Right lobe of liver (tissue), 6 donors: ENCODE measurements at places on chromosomes 16 and 17. TPM values are rescaled to one million over a fixed set of nuclear protein-coding genes. Genes with fewer than 3 reads are reported as not detected.

Gene ZNF19
- 2.6 TPM for total RNA-seq

DNA sequence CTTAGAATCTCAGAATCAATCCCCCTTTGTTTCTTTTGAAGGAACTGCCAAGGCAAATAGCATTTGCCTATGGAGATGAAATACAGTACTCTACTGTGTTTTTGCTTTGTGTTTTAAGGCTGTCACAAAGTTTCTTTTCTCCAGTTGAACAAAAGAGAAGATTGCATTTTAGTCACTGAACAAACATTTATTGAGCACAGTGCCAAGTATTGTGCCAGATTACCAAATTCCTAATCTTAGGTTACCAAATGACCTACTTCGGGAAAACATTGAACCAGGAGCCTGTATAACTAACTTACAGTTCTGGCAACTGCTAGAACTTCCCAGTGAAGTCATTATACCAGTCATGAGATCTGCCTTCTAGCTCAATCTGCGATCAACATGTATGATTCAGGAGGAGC, 3.0 kb upstream of the UBB start:
- peaks cover 8% of the 10 kb centered on the region for H3K36me3 ChIP-seq
- no peaks in the 10 kb centered on the region for H3K4me1 ChIP-seq
- no peak for DNase-seq
- H3K27ac ChIP-seq: peak overlapping the region; percentile 78
- H3K4me3 ChIP-seq: no peak overlapping the region

- peaks cover 2% of the 10 kb centered on the region for H3K36me3 ChIP-seq
- DNase-seq: no peak
Measured at GRCh38 chr17:68972119-68972704, 17.0 kb upstream of the ABCA8 start.

DNA sequence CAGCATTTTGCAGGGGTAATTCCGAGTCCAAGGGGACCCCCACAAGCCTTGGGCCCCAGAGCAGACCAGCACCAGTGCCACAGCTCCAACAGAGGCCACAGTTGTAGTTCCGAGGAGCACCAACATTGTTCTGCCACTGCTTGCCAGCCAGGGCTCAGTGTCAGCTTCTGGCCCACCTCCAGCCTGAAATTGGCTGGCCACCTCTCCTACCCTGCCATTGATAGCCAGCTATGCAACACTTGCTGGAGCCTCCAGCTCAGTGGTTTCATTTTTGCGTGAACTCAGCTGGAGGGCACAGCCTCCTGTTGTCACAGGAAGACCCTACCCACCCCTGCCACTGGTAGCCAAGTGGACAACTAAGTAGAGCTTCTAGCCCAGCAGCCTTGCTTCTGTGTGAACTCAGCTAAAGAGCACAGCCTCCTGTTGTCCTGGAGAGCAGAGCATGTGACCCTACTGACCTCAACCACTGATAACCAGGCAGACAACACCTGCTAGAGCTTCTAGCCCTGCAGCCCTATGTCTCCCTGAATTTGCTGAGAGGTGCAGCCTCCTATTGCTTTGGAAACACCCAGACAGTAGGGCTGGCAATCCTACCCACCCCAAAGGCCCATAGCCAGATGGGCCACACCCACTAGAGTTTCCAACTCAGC, 24.9 kb downstream of the HYDIN start:
- H3K4me1 ChIP-seq: no peaks in the 10 kb centered on the region
- no peak overlapping the region for H3K4me3 ChIP-seq
- H3K27ac ChIP-seq: no peak overlapping the region

Gene CCL5
- total RNA-seq: 3.4 TPM

Gene KRTAP1-5
- total RNA-seq: not detected

GRCh38 chr16:88792668-88793250, 7.7 kb upstream of the PIEZO1 start:
- no peaks in the 10 kb centered on the region for H3K27me3 ChIP-seq
- H3K4me3 ChIP-seq: no peak overlapping the region
- H3K27ac ChIP-seq: no peak overlapping the region
- peak; percentile 56 for DNase-seq

Gene SEZ6
- not detected for total RNA-seq

GRCh38 chr17:67544364-67544955, 167.4 kb downstream of the PITPNC1 start:
- no peaks in the 10 kb centered on the region for H3K27me3 ChIP-seq
- H3K27ac ChIP-seq: no peak overlapping the region
- peaks cover 4% of the 10 kb centered on the region for H3K4me1 ChIP-seq
- H3K36me3 ChIP-seq: no peaks in the 10 kb centered on the region
- no peak overlapping the region for H3K4me3 ChIP-seq
- DNase-seq: no peak

Gene TMEM204
- 4.7 TPM for total RNA-seq

Gene AIPL1
- total RNA-seq: not detected

- H3K27me3 ChIP-seq: no peaks in the 10 kb centered on the region
- H3K4me1 ChIP-seq: no peaks in the 10 kb centered on the region
- H3K4me3 ChIP-seq: peak overlapping the region; percentile 100
Measured at GRCh38 chr17:4364622-4365041, 1.8 kb downstream of the UBE2G1 start.

DNA sequence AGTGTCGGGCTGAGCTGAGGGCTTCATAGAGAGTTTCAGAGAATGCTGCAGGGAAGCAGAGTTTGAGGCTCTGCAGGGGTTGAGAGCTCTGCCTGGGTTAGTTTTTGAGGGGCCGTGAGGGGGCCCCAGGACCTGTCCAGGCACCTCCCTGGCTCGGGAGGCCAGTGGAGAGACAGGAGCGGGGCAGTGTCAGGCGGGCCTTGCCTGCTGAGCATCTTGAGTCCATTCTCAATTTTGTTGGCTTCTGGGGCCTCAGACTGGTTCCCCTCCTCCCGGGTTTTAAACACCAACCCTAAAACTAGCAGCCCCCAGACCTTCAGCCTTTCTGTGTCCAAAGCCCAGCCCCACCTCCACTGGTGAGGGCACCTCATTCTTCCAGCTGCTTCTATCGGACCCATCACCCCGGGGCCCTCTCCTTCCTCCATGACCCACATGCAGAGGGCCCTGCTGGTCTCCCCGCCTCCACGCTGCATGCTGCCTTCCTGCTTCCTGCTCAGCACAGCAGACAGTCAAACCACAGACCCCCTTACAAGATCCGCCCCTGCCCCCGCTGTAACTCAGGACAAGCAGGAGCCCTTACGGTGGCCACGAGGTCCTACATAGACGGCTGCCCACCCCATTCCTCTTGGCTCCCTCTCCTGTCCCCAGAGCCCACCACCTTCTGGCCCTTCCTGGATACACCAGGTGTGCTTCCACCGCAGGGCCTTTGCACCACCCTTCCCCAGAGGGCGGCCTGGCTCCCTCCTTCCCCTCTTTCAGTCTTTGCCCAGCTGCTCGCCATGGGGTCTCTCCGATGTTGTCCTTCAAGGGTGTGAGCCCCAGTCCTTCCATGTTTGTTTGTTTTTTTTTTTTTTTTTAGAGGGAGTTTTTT, 3.8 kb downstream of the RNF213 start:
- H3K27ac ChIP-seq: peak overlapping the region; percentile 99
- H3K27me3 ChIP-seq: no peaks in the 10 kb centered on the region
- H3K36me3 ChIP-seq: peaks cover 12% of the 10 kb centered on the region

GRCh38 chr16:3182608-3183444, 5.2 kb upstream of the OR1F1 start:
- no peaks in the 10 kb centered on the region for H3K4me1 ChIP-seq
- DNase-seq: peak; percentile 51
- no peak overlapping the region for H3K4me3 ChIP-seq

GRCh38 chr16:7317982-7318381, 14.7 kb upstream of the RBFOX1 start:
- H3K27me3 ChIP-seq: no peaks in the 10 kb centered on the region
- H3K4me1 ChIP-seq: no peaks in the 10 kb centered on the region
- no peak overlapping the region for H3K4me3 ChIP-seq
- H3K27ac ChIP-seq: no peak overlapping the region
- DNase-seq: no peak

- H3K4me1 ChIP-seq: no peaks in the 10 kb centered on the region
- no peak for DNase-seq
- no peak overlapping the region for H3K27ac ChIP-seq
- H3K36me3 ChIP-seq: no peaks in the 10 kb centered on the region
Measured at GRCh38 chr16:7209598-7209997, 123.0 kb upstream of the RBFOX1 start.

DNA sequence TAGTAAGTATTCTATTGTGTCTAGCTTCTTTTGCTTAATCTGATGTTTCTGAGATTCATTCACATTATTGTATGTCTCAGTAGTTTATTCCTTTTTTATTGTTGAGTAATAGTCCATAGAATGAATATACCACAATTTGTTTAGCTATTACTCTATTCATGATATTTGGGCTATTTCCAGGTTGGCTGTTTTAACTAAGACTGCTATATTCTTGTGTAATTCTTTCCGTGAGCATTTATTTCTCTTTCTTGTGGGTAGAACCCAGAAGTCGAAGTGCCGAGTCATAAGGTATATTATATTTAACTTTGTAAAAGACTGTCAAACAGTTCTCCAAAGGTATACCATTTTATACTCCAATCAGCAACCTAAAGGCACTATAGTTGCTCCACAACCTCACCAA, 160.8 kb downstream of the ANKFN1 start:
- no peaks in the 10 kb centered on the region for H3K27me3 ChIP-seq
- no peaks in the 10 kb centered on the region for H3K4me1 ChIP-seq
- no peak overlapping the region for H3K4me3 ChIP-seq

GRCh38 chr16:35585411-35585810, 2126.0 kb downstream of the TP53TG3F start:
- no peaks in the 10 kb centered on the region for H3K27me3 ChIP-seq
- H3K36me3 ChIP-seq: no peaks in the 10 kb centered on the region
- no peaks in the 10 kb centered on the region for H3K4me1 ChIP-seq

GRCh38 chr17:46043606-46044005, 44.6 kb downstream of the STH start:
- H3K27ac ChIP-seq: no peak overlapping the region
- peaks cover 40% of the 10 kb centered on the region for H3K36me3 ChIP-seq
- no peak overlapping the region for H3K4me3 ChIP-seq
- peaks cover 31% of the 10 kb centered on the region for H3K4me1 ChIP-seq
- H3K27me3 ChIP-seq: no peaks in the 10 kb centered on the region

DNA sequence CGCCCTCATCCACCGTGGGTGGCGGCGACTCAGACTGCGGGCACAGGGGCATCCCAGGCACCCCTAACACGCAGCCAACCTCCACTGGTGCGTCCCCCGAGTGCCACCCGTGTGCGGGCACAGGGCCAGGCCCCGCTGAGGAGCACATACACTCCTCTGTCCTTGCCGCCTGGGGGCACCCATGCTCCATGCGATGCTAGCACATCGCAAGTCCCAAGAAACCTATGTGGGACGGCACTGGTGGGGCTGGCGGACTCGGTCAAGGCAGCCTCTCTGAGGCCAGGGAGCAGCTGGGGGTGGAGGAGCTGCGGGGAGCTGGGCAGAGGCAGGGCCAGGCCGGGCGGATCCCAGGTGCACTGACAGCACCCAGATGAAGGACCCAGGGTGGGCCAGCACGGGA, 4.0 kb downstream of the ZNF598 start:
- no peak overlapping the region for H3K4me3 ChIP-seq
- H3K36me3 ChIP-seq: peaks cover 29% of the 10 kb centered on the region
- H3K27ac ChIP-seq: no peak overlapping the region
- H3K4me1 ChIP-seq: peaks cover 26% of the 10 kb centered on the region
- no peak for DNase-seq
- H3K27me3 ChIP-seq: no peaks in the 10 kb centered on the region

Gene TERB1
- not detected for total RNA-seq

Gene LITAFD
- not detected for total RNA-seq

Gene RHBDL1
- total RNA-seq: 0.56 TPM

Gene SOST
- total RNA-seq: not detected

- no peak overlapping the region for H3K27ac ChIP-seq
- no peaks in the 10 kb centered on the region for H3K36me3 ChIP-seq
- no peaks in the 10 kb centered on the region for H3K4me1 ChIP-seq
- DNase-seq: no peak
- H3K27me3 ChIP-seq: no peaks in the 10 kb centered on the region
Measured at GRCh38 chr17:42783062-42783790, 2.8 kb downstream of the WNK4 start.

GRCh38 chr17:68539548-68540467, 27.6 kb downstream of the PRKAR1A start:
- H3K4me3 ChIP-seq: no peak overlapping the region
- H3K27me3 ChIP-seq: no peaks in the 10 kb centered on the region
- H3K4me1 ChIP-seq: no peaks in the 10 kb centered on the region
- peaks cover 52% of the 10 kb centered on the region for H3K36me3 ChIP-seq
- no peak for DNase-seq

- no peak overlapping the region for H3K27ac ChIP-seq
- no peaks in the 10 kb centered on the region for H3K27me3 ChIP-seq
- no peaks in the 10 kb centered on the region for H3K36me3 ChIP-seq
- no peak overlapping the region for H3K4me3 ChIP-seq
- no peaks in the 10 kb centered on the region for H3K4me1 ChIP-seq
Measured at GRCh38 chr16:47250983-47251382, 107.2 kb upstream of the NETO2 start.

- H3K36me3 ChIP-seq: peaks cover 5% of the 10 kb centered on the region
- DNase-seq: no peak
- H3K4me1 ChIP-seq: no peaks in the 10 kb centered on the region
- H3K27me3 ChIP-seq: no peaks in the 10 kb centered on the region
- no peak overlapping the region for H3K27ac ChIP-seq
Measured at GRCh38 chr16:57051696-57052228, 40.6 kb upstream of the CPNE2 start.
